Heart right ventricle (tissue), 16 donors: ENCODE measurements at places on chromosomes 6 and 20.

DNA sequence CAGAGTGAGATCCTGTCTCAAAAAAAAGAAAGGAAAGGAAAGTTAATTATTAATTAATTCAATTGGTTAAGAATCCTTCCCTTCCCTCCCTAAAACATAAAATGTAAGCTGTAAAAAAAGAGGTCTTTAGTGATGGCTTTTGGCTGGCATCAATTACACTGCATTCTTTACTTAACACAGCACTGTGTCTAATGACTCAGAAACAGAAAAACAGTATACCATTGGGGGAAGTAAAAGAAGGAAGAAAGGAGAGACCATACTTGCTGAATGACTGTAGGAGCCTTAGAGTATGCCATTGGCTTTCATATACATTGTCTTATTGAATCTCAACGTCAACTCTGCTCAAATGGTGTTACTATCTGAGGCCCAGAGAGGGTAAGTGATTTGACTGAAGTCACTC lies 18.3 kb upstream of the CITED2 start:
- DNase-seq = no peak

DNA sequence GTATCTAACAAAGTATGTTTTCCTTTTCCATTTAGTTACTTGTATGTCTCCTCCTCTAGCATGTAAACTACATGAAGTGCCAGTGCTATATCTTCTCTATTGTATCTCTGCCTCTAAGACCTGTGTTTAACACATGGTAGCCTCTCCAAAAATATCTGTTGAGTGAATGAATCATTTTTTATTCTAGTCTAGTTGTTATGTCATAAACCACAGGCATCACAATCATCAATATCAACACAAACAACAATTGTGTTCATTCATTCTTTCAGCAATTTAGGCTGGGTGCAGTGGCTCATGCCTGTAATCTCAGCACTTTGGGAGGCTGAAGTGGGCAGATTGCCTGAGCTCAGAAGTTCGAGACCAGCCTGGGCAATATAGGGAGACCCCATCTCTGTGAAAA lies 111.6 kb upstream of the EYA4 start:
- DNase-seq = no peak

DNA sequence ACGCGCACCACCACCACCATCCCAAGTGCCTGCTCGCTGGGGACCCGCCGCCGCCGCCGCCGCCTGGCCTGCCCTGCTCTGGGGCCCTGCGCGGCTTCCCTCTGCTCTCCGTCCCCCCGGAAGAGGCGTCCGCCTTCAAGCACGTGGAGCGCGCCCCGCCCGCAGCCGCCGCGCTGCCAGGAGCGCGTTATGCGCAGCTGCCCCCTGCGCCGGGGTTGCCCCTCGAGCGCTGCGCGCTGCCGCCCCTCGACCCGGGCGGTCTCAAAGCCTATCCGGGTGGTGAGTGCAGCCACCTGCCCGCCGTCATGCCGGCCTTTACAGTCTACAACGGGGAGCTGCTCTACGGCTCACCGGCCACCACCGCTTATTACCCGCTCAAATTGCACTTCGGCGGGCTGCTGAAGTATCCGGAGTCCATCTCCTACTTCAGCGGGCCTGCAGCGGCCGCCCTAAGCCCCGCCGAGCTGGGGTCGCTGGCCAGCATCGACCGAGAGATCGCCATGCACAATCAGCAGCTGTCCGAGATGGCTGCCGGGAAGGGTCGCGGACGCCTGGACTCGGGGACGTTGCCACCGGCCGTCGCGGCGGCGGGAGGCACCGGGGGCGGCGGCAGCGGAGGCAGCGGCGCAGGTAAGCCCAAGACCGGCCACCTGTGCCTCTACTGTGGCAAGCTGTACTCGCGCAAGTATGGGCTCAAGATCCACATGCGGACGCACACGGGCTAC lies 7.2 kb downstream of the PRDM13 start:
- DNase-seq = no peak

DNA sequence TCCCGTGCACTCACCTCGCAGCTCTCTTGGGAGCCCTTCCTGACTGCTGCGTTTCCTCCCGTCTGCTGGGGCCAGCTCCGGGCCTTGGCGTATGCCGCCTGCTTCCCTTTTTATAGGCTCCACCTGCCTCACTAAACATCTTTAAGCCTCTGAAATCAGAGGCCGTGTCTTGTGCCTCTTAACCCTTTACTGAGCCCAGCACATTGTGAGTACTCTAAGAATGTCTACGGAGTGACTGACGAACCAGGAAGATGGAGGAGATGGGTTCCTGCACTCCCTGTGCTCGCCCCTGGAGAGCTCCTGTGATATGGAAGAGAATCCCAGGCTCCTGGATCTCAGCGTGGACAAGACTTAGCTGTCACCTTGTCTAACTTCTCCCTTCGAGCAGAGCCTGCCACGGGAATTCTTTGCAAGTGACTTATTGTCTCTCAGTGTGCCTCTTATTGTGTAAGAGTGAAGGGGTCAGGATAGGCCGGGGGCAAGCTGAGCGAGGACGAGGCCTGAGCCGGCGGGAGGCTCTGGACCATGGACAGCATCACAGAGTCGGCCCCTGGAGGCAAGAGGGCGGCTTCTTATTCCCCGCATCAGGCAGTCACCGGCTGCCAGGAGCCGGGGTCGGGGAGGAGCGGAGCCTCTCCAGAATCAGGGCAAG lies 70.9 kb upstream of the CCDC167 start:
- DNase-seq = no peak

GRCh38 chr6:63476302-63476701 lies 96.0 kb upstream of the LOC128125822 start:
- no peak for DNase-seq

- DNase-seq = peak; percentile 44
Measured at GRCh38 chr20:4082406-4083097, 67.2 kb upstream of the RNF24 start.

DNA sequence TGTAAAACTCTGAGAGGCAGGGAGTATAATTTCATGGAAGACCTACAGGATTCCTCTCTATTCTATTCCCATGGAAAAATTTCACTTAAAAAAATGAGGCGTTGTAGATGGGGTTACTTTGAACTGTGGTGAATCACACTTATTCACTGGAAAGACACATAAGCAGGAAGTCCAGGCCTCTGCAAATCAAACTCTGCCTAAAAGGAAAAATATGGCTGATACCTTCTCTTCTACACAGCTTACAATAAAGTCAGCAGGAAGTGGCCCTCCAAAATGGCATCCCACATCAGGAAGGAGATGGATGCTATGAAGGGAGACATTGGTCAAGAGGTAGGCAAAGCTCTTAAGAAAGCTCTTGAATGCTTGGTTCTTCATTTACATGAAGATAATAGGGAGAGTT lies 115.9 kb downstream of the FYN start:
- DNase-seq = no peak

- no peak for DNase-seq
Measured at GRCh38 chr6:117346142-117346930, 79.4 kb downstream of the ROS1 start.

GRCh38 chr6:136012198-136012887 lies 160.8 kb downstream of the PDE7B start:
- no peak for DNase-seq

DNA sequence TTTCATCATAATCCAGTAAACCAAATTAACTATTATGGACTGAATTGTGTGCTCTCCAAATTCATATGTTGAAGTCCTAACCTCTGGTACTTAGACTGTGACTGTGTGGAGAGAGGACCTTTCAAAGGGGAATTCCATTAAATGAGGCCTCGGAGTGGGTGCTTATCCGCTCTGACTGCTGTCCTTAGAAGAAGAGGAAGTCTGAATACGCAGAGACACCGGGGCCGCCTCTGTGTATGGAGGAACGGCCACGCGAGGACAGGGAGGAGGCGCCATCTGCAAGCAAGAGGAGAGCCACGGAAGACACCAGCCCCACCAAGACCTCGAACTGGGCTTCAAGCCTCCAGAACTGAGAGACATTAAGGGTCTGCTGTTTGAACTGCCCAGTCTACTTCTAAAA lies 35.6 kb upstream of the RPS6KA2 start:
- DNase-seq = no peak

DNA sequence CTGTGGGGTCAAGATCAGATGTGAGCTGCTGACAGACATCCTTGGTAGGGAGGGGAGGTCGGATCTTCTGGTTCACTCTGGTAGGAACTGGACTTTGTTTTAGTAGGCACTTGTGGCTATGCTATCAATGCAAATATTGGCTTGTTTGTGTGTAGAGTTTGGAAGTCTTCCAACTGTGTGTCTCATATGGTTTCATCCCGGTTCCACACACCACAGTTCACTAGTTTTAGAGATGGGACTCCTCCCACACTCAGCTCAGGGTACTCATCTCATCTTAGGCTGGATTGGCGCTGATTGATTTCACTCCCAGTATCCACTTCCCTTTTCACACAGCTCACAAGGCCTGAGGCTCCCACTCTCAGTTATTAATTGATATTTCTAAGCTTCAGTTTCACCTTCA lies 161.3 kb downstream of the THBS2 start:
- no peak for DNase-seq

DNA sequence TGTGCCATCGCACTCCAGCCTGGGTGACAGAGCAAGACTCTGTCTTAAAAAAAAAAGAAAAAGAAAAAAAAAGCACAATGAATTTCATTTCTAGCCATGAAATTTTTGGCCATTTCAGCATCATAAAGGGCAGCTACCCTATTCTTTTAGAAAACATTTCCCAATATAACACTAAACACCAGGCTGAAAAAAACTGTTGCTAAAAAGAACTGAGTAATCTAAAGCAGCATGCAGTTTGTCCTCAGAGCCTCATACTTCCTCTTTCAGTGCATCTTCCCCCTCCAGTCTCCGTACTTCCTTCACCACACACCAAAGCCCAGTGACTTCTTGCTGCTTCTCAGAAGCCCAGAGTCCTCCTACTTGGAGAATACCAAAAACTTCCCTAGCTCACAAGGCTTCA lies 5.6 kb upstream of the IFNGR1 start:
- no peak for DNase-seq

- no peak for DNase-seq
Measured at GRCh38 chr20:7523288-7523687, 417.0 kb downstream of the HAO1 start.

DNA sequence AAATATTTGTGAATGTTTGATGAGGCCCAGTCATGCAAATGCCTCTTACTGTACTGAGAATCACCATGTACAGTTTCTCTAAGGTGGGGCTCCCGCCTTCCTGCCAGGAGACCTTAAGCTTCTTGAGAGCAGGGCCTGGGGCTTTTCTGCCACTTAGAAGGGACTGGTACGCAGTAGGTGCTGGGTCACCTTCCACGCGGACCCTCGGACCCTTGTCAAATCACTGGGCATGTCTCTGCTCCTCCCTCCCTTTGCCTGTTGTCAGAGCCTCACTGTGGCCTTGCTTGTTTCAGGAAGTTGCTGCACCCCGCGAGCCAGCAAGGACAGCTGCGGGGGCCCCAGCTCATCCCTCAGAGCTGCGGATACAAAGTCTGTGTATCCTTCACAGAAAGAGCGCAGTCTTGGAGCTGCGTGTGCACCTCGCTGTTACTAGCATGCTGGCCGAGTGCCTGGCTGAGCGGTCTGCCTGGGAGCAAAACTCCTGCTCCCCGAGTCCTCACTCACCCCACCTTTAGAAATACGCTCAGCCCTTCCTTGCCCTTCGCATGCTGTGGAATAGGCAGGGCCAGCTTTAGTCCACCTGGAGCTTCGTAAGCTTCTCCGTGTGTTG lies 30.7 kb upstream of the IRF4 start:
- no peak for DNase-seq

DNA sequence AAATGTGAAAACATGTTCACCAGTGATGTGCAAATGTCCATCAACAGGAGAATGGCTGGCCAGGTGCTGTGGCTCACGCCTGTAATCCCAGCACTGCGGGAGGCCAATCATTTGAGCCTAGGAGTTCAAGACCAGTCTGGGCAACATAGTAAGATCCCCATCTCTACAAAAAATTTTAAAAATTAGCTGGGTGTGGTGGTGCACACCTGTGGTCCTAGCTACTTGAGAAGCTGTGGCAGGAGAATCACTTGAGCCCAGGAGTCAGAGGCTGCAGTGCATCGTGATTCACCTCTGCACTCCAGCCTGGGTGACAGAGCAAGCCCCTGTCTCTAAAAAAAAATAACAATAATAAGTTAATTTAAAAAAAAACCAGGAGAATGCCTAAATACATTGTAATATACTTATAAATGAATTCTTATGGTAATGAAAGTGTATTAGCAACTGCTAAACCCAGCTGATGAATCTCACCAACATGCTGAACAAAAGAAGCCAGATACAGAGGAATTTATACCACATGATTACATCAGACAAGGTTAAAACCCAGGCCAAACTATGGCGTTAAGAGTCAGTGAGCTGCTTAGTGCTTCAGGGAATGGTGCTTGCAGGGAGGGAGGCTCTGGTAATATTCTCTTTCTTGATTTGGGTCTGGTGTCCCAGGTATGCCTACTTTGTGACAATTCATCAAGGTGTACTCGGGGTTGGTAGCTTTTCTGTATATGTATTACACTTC lies 36.4 kb downstream of the RPP40 start:
- no peak for DNase-seq

DNA sequence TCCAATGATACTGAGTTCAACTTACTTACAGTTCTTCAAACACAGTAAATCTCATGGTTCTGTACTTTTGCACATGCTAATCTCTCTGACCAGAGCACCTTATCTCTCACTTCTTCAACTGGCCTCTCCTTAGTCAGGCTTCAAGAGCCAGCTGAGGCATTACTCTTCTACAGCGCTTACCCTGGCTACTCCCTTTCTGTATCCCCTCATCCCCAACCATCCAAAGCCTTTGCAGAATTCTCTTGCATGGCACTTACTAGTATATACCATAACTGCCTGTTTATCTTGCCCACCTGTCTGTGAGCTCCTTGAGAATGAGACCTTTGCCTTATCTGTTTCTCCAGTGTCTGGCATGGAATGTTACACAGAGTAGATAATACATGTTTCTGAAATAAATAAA lies 49.2 kb downstream of the SESN1 start:
- DNase-seq = no peak

DNA sequence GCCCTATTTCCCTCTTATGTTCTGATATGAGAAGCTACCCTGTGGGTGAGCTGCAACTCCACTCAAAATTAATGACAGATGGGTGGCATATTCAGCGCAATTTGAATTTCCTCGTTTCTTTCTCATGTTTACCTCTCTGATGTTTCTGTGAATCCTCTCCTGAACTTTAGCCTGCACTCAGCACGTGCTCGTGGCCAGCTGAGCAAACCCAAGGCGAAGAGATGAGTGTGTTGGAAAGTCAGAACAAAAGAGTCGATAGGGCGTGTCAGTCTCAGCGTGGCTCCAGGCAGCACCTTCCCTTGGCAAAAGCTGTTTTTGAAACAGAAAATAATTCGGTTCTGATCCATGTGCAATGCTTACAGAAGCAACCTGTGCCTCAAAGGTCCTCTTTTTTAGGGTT lies 226.1 kb upstream of the GMDS start:
- no peak for DNase-seq
